Ureter (tissue), 1 donor: ENCODE measurements at places on chromosomes 2 and 18. TPM values are rescaled to one million over a fixed set of nuclear protein-coding genes. Genes with fewer than 3 reads are reported as not detected.

ITGB6 gene
- 96.3 TPM for total RNA-seq

CBLN2 gene
- not detected for total RNA-seq

SLC5A7 gene
- 3.7 TPM for total RNA-seq

TUBB8B gene
- not detected for total RNA-seq

CHRND gene
- total RNA-seq: not detected

GRCh38 chr2:211609127-211609526, 929.5 kb downstream of the ERBB4 start:
- DNase-seq: no peak

GRCh38 chr2:172921532-172922236, 154.0 kb upstream of the MAP3K20 start:
- no peak for DNase-seq

DNA sequence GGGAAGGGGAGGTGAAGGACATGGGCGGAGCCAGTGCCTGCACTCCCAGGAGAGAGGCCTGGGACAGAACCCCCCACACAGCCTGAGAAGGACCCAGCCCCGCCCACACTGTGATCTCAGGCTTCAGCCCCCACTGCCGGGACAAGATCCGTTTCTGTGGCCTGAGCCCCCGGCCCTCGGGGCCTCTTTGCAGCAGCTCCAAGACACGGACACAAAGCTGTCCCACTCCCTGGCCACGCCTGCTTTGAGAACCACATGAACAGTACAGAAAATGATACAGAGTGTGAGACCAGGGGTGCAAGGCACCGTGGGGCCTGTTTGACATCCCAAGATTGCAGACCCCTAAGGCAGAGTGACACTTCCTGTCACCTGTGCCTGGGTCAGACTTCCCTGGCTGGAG, 74.5 kb downstream of the TWIST2 start:
- DNase-seq: no peak

- DNase-seq: no peak
Observed at GRCh38 chr2:190512539-190513095, 21.9 kb downstream of the NEMP2 start.

GRCh38 chr2:111702804-111703196, 181.2 kb downstream of the ANAPC1 start:
- no peak for DNase-seq

- no peak for DNase-seq
Observed at GRCh38 chr2:197850882-197851450, 46.6 kb downstream of the PLCL1 start.

- no peak for DNase-seq
Observed at GRCh38 chr2:187509667-187510417, 44.4 kb downstream of the TFPI start.

DNA sequence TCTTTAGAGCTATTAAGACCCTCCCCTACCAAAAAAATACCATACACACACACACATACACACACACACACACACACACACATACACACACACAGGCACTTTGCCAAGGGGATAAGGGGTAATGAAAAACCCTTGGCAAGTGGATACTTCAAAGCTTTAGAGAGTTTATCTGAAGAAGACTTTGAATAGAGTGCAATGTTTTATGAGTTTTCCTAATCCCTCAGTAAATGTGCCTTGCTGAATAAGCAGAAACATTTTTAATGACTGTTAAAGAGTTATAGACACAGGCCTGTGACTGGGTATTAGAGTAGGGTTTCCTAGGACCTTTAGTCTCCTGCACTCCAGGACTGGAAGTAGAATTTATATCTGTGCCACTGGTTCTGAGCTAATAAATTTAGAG, 75.5 kb upstream of the CTAGE1 start:
- no peak for DNase-seq

DNA sequence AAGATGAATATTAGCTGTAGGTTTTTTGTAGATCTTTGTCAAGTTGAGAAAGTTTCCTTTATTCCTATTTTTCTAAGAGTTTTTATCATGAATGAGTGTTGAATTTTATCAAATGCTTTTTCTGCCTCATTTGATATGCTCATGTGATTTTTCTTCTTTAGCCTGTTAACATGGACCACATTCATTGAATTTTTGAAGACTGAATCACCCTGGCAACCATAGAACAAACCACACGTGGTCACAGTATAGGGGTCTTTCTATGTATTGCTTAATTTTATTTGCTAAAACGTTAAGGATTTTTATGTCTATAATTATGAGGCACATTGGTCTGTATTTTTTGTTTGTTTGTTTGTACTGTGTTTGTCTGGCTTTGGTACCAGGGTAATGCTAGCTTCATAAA, 201.7 kb upstream of the CWC22 start:
- no peak for DNase-seq

DNA sequence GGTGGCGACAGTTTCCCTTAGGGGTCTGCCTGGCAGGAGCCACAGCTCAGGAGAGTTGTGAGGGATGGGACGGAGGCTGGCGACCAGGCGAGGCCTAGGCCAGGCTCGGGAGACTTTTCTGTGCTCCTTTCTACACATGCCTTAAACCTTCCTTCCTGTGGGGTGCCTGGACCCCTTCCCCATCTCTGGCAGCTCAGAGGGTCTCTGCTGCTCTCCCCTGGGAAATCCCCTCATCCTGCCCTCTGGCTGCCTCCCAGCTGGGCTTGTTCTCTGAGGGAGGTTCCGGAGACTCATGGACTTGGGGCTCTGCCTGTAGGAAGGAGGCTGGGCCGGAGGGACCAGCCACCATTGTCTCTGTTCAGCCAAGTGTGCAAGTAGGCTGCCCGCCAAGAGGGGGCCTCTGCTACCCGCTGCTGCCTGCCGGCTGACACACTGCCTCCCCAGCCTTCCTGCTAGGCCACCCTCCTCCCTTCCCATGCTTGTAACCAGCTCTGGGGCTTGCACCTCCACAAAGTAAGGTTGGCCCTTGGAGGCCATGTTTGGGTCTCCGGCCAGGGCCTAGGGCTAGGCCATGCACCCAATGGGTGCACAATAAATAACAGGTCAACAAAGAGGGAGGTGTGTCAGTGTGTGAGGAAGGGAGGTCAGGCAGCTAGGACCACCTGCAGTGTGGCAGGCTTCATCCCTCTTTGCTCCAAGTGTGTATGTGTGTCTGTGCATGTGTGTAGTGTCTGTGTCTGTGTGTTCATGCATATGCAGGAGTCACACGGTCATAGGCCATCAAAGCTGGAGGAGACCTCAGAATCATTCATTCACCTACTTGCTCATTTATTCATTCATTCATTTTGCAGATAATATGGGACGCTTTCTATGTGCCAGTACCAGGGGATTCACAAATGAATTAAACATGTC, 28.8 kb downstream of the PSD4 start:
- DNase-seq: no peak

DNA sequence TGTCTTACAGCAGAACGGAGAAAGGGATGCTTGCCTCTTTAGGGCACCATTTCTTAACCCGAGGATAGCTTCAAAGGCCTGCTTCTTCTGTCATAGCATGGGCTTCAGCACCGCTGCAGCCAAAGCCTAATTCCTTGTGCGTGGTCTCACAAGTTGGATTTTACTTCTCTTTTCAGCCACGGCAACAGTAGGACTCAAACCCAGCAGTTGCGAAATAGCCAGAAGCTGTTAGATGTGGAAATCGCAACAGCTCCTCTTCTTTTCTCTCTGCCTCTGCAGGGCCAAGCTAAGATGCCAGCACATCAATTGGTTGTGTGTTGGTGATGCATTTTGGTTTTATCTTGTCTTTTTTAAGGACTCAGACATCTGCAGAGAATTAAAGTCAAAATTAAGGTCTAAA, 3.1 kb downstream of the NRXN1 start:
- DNase-seq: no peak
